Urothelium cell line (cell line): ENCODE measurements at places on chromosomes 3 and 15.

GRCh38 chr15:75508840-75509532 is 57.5 kb upstream of the SIN3A start:
- DNase-seq, result peak; percentile 26

GRCh38 chr3:114745322-114746240 is 401.5 kb downstream of the ZBTB20 start:
- DNase-seq, result peak; percentile 28

- DNase-seq, result no peak
Observed at GRCh38 chr3:52023860-52024764, 28.4 kb upstream of the RPL29 start.

GRCh38 chr15:90358124-90359033 is 6.3 kb downstream of the ZNF774 start:
- peak; percentile 28 for DNase-seq

DNA sequence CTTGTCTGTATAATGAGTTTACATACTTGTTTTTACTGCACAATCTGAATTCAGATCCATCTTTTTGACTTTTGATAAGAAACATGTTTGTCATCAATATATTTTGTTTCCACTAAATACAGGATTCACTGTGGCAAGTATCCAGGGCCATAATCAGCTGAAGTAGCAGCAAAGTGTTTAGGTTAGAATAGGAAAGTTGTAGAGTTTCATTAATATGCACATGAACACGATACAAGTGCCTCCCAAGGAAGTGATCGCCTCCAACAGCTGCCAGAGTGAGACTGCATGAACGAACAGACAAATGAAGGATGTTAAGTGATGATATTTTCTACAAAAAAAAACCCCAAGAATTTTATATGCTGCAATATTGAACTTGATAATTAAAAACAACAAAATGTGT is 204.3 kb downstream of the TBL1XR1 start:
- no peak for DNase-seq

GRCh38 chr3:140323561-140323960 is 354.3 kb upstream of the TRIM42 start:
- DNase-seq, result no peak

GRCh38 chr15:89670971-89671560 is 8.1 kb downstream of the PLIN1 start:
- no peak for DNase-seq

DNA sequence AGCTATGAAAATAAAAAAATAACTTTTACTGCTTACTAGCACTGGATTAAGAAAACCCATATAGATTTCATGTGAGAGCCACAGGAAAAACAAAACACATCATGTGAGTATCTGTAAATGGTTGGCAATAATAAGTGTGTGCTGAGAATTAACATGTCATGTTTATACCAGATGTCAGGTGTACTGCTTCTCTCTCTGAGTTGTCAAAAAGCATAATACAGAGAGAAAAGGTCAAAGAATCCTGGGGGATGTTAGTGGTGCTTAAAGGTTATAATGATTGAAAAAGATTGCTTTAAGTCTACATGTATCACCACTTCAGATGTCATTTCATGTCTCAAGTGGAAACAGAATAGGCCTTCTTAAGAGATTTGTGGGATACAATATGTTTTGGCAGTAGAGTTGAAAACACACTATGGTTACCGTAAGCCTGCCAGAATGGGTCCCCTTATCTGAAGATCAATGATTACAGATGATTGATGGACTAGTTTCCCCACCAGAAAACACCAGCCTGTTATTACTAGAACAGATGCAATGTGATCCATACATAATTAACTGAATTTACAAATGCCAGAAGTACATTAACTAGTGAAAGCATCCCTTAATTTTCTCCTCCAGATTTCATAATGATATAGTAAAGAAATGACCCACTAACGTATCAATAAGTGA is 204.1 kb downstream of the CNTN3 start:
- DNase-seq, result no peak

GRCh38 chr3:195154793-195155535 is 116.0 kb downstream of the XXYLT1 start:
- DNase-seq, result peak; percentile 70

GRCh38 chr3:9886328-9886727 is 4.1 kb upstream of the JAGN1 start:
- DNase-seq, result no peak

GRCh38 chr15:60235951-60236710 is 161.7 kb downstream of the ANXA2 start:
- no peak for DNase-seq

GRCh38 chr3:135012101-135012500 is 217.0 kb downstream of the EPHB1 start:
- DNase-seq, result no peak

- DNase-seq, result no peak
Observed at GRCh38 chr3:124829819-124830554, 57.2 kb downstream of the ITGB5 start.

- no peak for DNase-seq
Observed at GRCh38 chr15:61393524-61393923, 164.4 kb upstream of the RORA start.

- peak; percentile 82 for DNase-seq
Observed at GRCh38 chr3:39150803-39151631, 2.4 kb downstream of the CSRNP1 start.

DNA sequence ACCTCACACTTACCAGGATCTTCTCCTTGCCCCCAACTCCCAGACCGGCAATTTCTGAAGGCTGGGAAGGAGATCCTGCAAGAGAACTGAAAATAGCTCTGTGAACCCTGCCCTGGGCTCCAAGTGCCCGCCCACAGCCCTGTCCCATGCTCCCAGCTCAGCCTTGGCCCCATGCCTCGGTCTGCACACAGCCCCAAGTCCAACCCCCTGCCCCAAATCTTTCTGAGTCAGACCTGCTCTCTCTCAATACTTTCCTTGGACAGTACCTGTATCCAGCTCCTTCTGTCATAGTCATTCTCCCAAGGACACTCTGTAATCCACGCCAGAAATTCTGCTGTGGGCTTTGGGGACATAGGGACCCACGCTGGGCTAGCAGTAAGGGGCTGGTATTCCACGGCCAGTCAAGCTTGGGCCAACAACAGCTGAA is 6.3 kb upstream of the SMAD3 start:
- DNase-seq, result no peak

- no peak for DNase-seq
Observed at GRCh38 chr3:53043738-53044137, 2.1 kb downstream of the SFMBT1 start.

- no peak for DNase-seq
Observed at GRCh38 chr15:79294075-79294474, 11.6 kb downstream of the ANKRD34C start.

DNA sequence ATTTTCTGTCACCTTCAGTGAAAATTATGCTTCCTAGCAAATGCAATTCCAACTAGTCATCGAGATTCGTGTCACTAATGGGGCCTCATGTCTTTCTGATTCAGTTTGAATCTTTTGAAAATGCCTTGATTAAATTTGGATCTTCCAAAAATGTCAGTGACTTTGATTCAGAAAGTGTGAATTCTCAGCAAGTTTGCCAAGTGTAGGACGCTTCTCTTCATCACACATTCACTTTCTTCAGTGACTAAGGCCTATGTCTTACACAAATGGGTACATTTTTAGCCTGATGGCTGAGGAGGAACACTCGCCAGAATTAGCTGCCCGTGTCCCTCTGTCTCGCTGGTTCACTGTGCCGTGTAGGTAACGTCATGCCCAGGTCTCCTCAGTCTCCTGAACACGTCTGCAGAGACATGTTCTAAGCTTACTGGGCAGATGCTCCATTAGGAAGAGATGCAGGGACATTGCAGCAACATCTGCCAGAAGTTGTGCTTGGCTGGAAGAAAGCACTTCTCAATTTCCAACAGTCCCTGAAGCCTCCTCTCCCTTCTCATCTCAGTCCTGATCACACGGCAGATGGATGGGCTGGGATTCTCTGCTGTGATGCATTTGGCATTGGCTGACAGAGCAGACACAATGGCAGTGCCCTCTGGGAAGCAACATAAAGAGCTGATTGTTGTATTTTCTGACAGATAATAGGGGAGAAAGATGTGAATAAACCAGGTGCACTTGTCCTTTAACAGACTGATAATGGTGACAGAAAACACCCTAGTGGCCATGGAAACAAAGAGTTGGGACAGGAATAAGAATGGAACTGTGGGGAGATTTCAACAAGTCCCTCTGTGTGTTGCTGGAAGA is 29.1 kb upstream of the LYZL4 start:
- no peak for DNase-seq

- DNase-seq, result no peak
Observed at GRCh38 chr15:101267320-101268104, 9.8 kb downstream of the SELENOS start.

- no peak for DNase-seq
Observed at GRCh38 chr15:46956456-46956855, 760.8 kb upstream of the SEMA6D start.

GRCh38 chr15:62742409-62743171 is 300.0 kb upstream of the TPM1 start:
- DNase-seq, result peak; percentile 83

GRCh38 chr15:26891448-26892181 is 24.8 kb downstream of the GABRA5 start:
- peak; percentile 73 for DNase-seq

GRCh38 chr3:41356775-41357174 is 157.5 kb downstream of the CTNNB1 start:
- DNase-seq, result no peak

- no peak for DNase-seq
Observed at GRCh38 chr3:58334506-58334884, 1.8 kb downstream of the PXK start.

DNA sequence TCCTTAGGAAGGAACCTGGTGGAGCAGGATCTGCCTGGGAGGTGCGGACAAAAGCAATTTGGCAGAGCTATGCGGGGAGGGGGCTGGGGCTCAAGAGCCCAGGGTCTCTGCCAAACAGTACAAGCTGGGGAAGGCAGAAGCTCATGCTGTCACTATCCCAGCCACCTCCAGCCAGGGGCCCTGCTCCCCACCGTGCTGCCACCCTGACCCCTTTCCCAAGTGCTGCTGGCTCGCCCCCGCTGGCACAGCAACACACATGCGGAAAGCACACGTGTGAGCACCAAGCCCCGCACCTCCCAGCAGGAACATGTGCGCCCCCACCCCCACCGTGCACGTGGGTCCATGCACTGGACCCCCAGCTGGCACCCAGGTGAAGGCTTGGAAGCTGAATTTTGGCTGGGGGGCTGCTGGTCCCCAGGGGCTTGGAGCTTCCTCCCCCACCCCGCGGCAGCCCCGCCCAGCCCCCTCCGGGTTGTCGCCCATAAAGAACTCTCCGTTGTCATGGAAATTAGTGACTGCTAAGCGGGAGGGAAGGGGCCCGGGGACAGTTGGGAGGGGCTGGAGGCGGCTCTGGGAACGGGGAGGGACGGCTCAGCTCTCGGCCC is 742 bp downstream of the CAMKV start:
- DNase-seq, result no peak

- DNase-seq, result no peak
Observed at GRCh38 chr3:13883681-13884080, 3.8 kb upstream of the WNT7A start.

GRCh38 chr15:40183636-40184463 is 23.0 kb downstream of the BUB1B start:
- no peak for DNase-seq

GRCh38 chr3:24596626-24597025 is 102.0 kb upstream of the THRB start:
- DNase-seq, result no peak

GRCh38 chr3:171456765-171457606 is 3.2 kb downstream of the TNIK start:
- DNase-seq, result no peak

GRCh38 chr3:126834596-126835471 is 130.8 kb downstream of the CHCHD6 start:
- DNase-seq, result peak; percentile 46

DNA sequence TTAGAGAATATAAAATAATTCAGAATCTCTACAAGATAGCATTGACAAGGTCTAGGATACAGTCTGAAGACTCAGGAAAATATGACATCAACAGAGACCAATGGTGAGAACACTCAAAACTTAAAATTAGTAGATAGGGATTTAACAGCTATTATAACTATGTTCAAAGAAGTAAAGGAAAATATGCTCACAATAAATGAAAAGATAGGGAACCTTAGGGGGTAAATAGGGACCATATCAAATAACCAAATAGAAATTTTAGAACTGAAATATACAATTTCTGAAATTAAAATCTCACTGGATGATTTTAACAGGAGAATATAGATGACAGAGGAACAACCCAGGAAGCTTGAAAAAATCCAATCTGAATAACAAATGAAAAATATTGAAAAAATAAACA is 31.8 kb upstream of the IGF2BP2 start:
- DNase-seq, result no peak

- no peak for DNase-seq
Observed at GRCh38 chr15:33059184-33059583, 135.3 kb downstream of the FMN1 start.

GRCh38 chr3:15382405-15382923 is 44.9 kb downstream of the METTL6 start:
- DNase-seq, result no peak

DNA sequence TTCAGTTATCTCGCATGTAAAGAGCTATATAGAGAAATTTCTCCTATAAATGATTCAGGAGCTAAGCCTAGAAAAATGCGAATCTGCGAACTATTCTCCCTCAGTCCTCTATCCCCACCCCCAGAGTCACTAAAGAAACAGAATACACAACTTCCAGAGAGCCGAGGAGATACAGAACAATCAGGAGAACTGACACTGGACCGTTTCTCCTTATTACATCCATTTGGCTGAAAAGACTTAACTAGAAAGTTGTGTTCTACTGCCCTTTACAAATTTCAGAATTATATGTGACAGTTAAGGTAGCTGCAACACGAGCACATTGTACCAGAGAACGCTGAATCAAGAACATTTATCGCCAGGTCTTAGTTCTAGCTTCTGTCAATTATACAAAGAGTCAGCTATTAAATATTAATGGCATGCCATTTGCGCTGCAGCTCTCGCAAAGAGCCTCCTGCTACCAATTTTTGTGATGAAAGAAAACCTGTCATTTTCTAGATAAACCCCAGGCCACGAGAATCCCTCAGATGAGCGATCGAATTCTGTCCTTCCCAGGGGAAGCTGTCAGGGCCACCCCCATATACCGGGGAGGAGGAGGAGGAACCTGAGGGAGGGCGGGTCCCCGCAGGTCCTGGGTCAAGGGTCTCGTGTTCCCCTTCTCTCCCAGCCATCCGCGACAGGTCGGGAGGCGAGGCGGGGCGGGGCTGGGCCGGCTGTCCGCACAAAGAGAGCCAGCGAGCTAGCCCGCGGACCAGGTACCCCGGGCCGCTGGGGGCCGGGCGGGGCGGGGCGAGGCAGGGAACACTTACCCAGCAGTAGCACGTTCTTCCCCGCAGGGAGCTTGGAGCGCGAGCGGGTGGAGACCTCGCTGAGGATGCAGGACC is 878 bp downstream of the DYNC1LI1 start:
- peak; percentile 64 for DNase-seq

- no peak for DNase-seq
Observed at GRCh38 chr3:73349657-73350056, 275.1 kb downstream of the PDZRN3 start.

GRCh38 chr3:59443618-59444293 is 393.9 kb upstream of the CFAP20DC start:
- DNase-seq, result no peak

- no peak for DNase-seq
Observed at GRCh38 chr3:131167867-131168266, 141.2 kb downstream of the NEK11 start.

- DNase-seq, result no peak
Observed at GRCh38 chr3:191238321-191238817, 39.3 kb downstream of the OSTN start.
